ENCODE measurements at places on chromosomes 13 and 19.

GRCh38 chr19:57803594-57804325 is 11.0 kb downstream of the ZNF552 start:
- DNase-seq: peak; percentile 77

GRCh38 chr19:17447704-17448130 is 751 bp downstream of the TMEM221 start:
- DNase-seq: no peak

DNA sequence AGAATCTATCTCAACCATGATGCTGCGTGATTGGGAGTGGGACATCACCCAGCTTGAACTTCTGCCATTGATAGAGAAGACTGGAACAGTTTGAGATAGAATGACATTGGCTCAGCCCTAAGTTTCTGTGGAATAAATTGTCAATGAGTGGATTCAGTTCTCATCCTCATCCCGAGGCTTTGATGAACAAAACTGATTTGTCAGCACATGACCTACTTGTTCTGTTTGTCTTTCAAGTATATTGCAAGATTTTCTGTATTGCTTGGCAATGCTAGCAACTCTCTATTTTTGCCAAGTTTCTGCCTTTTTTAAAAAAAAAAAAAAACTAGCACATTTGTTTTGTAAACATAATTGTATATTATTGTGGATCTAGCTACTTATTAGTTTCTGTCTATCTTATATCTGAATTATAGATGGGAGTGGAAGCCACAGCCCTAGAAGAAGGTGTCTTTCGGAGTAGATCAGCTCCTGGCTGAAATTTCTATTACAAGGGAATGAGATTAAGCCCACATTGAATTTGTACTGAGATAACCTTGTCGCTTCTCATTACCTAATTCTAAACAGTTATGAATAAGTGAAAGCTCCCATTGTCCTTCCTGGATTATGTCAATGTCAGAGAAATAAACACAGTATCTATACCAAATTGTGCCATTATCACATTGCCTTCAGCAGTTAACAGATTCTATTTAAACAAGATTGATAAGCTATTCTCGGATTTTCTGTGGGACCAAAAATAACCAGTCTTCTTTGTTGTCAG is 166.1 kb downstream of the TNFSF13B start:
- no peak for DNase-seq

DNA sequence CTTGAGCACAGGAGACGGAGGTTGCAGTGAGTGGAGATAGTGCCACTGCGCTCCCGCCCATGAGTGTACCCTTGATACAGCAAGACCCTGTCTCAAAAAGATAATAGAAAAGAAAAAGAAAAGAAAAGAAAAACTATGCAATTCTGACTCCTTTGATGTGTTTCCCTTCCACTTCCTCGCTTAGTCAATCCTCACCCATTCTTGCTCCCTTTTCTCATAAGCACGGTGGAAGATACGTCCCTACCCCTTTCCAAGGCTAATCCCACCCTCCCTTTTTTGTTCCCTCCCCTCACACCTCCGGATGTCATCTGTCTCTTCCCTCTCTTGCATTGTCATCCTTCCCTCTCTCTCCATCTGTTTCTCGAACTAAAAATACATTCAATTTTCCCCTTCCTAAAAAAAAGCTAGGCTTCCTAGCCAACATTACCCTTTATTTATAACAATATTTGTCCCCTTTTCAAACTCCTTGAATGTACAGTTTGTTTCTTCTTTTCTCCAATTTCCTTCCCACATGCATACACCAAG is 40.5 kb upstream of the ITM2B start:
- DNase-seq: no peak

GRCh38 chr19:3785451-3785937 is 687 bp downstream of the MATK start:
- DNase-seq: no peak

- peak; percentile 40 for DNase-seq
Measured at GRCh38 chr19:51439021-51439465, 19.2 kb downstream of the SIGLEC8 start.

DNA sequence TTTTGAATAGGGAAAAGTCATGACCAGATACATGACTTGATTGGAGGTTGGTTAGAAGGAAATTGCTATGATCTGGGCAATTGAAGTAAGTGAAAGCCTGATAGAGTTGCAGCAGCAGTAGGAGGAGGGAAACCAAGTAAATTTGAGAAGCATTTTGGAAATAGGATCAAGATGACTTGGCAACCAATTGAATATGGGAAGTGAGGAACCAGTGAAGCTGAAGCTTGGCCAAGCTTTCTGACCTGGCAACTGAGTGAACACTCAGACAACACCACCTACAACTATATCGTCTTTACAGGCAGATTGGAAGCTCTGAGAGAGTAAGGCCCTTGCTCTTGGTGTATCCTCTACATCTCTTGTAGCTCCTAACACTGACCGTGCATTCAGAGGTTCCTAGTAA is 16.2 kb upstream of the KATNAL1 start:
- DNase-seq: no peak

GRCh38 chr19:15466851-15467733 is 2.7 kb upstream of the RASAL3 start:
- no peak for DNase-seq

DNA sequence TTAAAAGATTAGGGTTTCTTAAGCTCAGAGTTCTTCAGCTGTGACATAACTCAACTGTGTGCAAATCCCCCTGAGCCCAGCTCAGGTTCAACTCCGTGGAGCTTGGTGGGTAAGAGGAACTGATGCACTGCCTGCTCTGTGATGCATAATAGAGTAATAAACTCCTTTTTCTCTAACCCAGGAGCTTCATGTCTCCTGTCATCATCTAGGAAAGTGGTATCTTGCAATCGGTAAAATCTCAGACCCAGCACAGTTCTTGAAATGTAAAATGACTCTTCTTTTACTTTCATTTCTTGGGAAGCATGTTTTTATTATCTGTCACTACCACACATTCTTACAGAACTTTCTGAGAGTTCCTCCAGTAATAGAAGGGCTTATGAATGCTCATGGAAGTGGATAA is 123.8 kb upstream of the PCDH9 start:
- DNase-seq: no peak

GRCh38 chr13:60230593-60230992 is 66.9 kb upstream of the DIAPH3 start:
- no peak for DNase-seq

GRCh38 chr13:42028113-42028799 is 20.2 kb upstream of the DGKH start:
- no peak for DNase-seq

Data from H9 (cell line).